ENCODE measurements at places on chromosomes 12 and 14.
A peak's percentile ranks its signal among the peaks of the same experiment; 100 is the strongest.

DNA sequence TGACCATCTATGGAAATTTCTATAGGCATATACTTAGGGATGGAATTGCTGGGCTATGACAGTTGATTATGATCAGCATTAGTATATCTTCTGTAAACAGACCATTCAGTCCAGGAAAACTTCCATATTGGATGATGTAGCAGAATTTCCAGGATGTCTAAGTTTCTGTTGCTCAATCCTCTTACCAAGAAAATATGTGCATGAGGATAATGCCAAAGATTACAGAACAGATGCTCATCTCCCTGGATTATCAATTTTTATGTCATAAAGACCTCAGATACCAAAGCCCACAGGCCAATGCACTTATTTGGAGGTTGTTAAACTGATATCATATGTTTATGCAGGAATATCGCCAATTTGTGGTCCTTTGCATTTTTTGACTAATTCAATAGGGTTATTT is 354.4 kb upstream of the FLRT2 start:
- ATAC-seq: no peak

GRCh38 chr14:103928011-103928890 is at the start of gene TDRD9:
TSS of gene TDRD9 (plus strand) at chr14:103928456. CDS start at chr14:103928510, 54 bp downstream.
- no peak for ATAC-seq

DNA sequence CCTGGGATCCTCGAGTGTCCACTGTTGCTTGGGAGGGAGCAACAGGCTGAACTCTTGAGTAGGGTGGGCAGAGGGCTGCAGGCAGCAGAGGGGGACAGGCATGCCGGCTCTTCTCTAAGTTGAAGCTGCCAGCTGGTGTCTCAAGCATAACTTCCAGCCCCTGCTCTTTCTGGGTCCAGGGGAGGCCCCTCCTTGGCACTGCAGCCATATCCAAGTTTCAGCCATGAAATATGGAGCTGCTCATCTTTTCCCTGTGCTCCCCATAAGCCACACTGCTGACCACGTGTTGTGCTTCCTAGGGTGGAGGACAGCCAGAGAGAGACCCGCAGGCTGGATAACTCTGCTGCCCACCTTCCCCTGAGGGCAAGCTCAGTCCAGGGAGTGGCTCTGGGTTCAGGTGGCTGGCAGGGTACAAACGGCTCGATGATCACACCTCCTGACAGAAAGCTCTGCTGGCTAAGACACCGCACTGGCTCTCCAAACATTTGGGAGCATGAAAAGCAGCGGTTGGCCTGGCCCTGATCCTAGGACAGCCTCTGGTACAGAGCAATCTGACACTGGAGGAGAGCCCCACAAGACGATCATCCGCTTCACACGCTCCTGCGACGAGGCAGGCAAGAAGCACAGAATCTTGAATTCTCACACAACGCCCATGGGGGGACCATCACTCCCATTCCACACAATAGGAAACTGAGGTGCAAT is 79.6 kb downstream of the PITPNM2 start:
- no peak for ATAC-seq

GRCh38 chr12:41946106-41946505 is 198.6 kb downstream of the GXYLT1 start:
- ATAC-seq: no peak

DNA sequence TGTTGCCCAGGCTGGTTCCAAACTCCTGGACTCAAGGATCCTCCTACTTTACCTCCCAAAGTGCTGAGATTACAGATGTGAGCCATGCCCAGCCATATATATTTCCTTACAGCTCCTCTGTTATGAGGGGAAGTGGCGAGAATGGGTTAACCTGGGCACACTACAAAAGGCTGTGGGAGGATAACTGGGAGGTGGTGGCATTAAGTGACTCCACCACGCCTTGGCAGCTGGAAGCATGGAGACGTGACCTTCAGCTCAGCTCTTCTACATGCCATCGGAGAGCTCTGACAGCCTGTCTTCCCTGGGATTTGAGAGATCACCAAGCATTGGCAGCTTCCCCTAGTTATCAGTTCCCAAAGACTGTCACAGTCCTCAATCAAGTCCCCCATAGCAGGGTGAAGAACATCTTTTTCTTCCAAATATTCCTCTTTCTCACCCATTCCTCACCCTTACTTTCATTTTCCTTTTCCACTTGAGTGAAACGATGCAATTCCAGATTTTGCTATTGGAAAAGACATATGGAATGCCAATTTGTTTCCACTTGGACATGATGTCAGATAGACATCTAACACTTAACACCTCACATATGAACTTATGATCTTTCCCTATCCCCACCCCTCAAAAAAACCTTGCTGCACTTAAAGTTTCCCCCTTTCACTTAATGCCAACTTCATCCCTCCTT is 48.5 kb downstream of the PHLDA1 start:
- ATAC-seq: no peak

DNA sequence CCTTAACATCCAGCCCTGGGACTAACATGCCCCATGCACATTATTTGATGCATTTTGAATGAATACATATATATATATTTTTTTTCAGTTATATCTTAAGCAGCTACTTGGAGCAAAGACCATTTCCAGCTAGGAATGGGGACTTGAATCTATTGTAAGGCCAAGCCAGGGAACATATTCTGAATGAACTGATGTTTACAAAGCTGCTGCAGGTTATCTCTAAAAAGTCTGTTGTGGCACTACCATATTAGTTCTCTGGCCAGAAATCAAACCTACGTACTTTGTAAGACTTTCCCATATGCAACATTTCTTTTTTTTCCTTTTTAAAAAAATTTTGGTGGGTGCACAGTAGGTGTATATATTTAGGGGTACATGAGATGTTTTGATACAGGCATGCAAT is 43.4 kb downstream of the PELI2 start:
- ATAC-seq: no peak

DNA sequence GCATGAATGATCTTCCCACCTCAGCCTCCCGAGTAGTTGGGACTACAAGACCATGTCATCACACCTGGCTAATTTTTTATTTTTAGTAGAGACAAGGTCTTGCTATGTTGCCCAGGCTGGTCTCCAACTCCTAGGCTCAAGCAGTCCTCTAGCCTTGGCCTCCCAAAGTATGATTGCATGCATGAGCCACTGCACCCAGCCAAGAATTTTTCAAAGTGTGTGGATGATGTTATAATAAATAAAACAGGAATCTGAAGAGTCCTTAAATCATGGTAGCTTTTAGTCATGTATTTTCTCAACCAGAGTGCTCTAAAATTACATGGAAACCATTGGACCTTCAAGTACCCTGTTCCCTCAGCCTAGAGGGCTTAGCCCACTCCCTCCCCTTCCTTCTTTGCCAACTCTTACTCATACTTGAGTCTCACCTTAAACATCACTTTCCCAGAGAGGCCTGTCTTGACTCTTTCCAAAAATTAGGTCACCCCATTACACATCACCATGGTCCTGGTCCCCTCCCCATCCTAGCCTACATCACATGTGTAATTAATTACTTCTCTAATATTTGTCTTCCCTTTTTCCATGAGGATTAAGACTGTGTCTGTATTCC is 52.2 kb upstream of the BICDL1 start:
- no peak for ATAC-seq

DNA sequence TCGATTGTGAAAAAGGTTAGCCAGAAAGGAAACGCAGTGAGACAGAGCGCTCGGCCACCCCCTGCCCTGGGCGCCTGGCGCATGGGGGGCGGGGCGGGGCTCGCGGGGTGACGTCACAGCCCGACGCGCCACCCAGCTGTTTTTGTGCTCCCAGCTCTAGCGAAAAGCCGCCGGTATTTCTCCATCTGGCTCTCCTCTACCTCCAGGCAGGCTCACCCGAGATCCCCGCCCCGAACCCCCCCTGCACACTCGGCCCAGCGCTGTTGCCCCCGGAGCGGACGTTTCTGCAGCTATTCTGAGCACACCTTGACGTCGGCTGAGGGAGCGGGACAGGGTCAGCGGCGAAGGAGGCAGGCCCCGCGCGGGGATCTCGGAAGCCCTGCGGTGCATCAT is at the start of gene GABARAPL1:
TSS of gene GABARAPL1 (plus strand) at position 139 of the 393 bp plus-strand sequence. CDS start at position 392, 253 bp downstream.
- ATAC-seq: peak; percentile 69

- ATAC-seq: peak; percentile 23
Measured at GRCh38 chr12:108129017-108129812, at the start of gene WSCD2. TSS of gene WSCD2 (plus strand) at chr12:108129288. CDS start at chr12:108195833, 66,545 bp downstream.
